Activated CD8-positive, alpha-beta T cell treated with anti-CD3 and anti-CD28 coated beads, Interleukin-2, amount 10 ng/mL, durations not matched to agents 7 days and 5 days (primary cell): ENCODE measurements at places on chromosomes 3 and 15. TPM values are rescaled to one million over a fixed set of nuclear protein-coding genes. Genes with fewer than 3 reads are reported as not detected.

Gene VGLL3
- total RNA-seq, result not detected

Gene MGLL
- total RNA-seq, result 1.5 TPM

Gene GRM7
- total RNA-seq, result not detected

DNA sequence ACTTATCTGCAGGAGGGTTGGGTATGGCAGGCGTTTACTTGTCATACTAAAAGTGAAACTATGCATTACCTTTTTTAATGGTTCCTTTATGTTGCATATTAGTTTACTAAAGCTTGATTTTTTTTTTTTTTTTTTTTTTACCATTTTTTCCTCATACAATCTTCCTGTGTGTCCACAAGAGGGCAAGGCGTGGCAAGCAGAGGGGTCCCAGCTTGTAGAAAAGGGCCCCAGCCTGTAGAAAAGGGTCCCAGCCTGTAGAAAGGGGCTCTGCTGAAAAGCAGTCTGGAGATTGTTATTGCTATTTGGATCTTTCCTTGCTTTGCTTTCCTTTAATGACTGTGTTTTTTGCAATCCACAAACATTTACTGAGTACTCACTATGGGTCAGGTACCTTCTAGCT lies 21.9 kb downstream of the MKRN2 start:
- H3K4me3 ChIP-seq, result no peak overlapping the region
- H3K36me3 ChIP-seq, result peaks cover 73% of the 10 kb centered on the region
- no peak for DNase-seq
- no peaks in the 10 kb centered on the region for H3K27me3 ChIP-seq

GRCh38 chr3:97816811-97817210 lies 5.0 kb upstream of the CRYBG3 start:
- H3K4me1 ChIP-seq, result peaks cover 22% of the 10 kb centered on the region
- no peak overlapping the region for H3K27ac ChIP-seq
- DNase-seq, result no peak
- H3K36me3 ChIP-seq, result no peaks in the 10 kb centered on the region

DNA sequence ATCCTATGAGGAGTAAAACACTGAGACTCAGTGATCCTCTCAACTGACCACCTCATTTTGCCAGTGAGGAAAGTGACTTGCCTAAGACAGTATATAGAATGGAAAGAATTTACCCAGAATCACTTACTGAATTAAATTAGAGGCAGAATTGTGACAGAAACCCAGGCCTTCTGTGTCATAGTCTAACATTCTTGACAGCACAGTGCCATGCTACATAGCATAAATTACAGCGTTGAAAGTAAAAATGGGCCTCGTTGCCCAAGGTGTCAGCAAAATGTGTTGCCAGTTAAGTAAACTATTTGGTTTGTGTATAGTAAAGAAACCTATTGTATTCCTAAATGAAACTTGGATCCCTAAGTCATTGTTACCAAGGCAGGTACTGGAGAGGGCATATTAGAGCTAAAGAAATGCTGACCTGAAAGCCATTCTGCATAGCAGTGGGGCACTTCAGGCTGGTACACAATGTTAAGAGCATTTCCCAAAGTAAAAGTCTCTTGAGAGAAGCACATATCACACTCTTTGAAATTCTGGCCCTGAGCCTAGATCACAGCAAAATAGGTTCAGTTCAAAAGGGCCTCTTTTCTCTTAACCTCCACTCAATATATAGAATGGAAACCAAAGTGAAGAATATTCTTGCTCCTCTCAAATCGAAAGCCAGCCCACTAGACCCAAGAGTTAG lies 53.8 kb downstream of the HMG20A start:
- H3K27me3 ChIP-seq, result no peaks in the 10 kb centered on the region
- no peak overlapping the region for H3K4me3 ChIP-seq
- DNase-seq, result no peak
- H3K4me1 ChIP-seq, result peaks cover 7% of the 10 kb centered on the region
- peaks cover 43% of the 10 kb centered on the region for H3K36me3 ChIP-seq
